ENCODE measurements at places on chromosomes 6 and 20.

DNA sequence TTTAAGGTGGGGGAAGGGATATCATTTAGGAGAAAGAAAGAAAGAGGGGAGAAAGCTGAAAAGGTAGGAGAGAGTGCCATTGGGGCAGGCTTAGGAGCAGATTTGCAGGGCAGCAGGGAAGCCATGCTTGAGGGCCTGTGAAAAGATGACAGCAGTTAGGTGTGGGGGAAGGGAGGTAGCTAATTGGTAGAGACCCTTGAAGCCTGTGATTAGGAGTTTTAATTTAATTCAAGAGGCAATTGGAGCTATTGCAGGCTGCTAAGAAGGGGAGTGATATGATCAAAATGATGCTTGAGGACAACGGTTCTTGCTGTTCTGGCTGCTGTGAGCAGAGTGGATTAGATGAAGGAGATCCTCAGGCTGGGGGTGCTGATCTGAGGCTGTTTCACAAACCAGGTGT lies 24.5 kb upstream of the SEC63 start:
- no peak for DNase-seq

- DNase-seq = no peak
These were observed 76.9 kb downstream of the FAM50B start for GRCh38 chr6:3926150-3926482.

DNA sequence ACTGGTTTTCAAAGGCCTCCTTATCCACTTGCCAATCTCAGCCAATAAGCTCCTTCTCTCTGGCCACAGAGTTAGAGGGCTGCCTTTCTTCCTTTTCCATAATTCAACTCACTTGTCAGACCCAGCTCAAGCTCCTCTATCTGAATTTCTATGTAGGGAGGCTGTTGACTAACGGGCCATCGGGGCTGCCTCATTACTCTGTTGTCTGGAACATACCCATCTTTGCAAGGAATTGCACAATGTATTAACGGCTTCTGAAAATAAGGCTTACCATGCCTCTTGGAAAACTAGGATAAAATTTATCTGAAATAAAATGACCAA lies 28.5 kb upstream of the KIF6 start:
- no peak for DNase-seq

- DNase-seq = peak; percentile 27
These were observed 96.6 kb downstream of the CDYL start for GRCh38 chr6:4872841-4873240.

- DNase-seq = peak; percentile 13
These were observed 590 bp upstream of the MAP1LC3A start for GRCh38 chr20:34557936-34558319.

DNA sequence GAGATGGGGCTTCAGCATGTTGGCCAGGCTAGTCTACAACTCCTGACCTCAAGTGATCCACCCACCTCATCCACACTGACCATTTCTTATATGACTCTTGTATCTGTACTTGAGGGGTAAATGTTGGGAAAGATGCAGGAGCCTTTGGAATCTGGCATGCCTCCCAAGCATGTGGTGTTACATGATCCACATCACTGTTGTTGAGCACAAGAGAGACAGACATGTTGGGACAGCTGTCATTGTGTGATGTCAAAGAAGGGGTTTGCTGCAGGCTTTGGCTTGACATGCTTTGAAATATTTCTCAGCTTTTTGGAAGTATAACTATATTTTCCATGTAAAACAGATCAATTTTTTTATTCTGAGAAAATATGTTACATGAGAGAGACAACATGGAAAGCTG lies 139.9 kb downstream of the MOXD1 start:
- DNase-seq = no peak

DNA sequence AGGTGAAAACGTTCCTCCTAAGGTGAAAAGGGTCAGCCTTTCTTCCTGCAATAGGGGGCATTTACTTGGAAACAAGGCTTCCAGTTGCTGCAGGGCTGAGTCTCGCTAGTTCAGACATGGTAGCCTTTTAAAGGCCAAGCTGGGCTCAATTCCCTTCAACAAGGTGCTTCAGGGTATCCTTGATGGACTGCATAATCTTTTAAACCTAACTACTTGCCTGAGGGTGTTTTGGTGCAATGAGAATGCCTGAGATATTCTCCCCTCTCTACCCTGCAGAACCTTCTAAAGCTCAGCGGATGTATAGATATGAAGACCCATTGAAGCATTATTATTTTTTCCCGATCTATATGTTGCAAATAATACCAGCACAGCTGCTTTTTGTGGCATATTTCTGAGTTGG lies 416.1 kb downstream of the QKI start:
- DNase-seq = no peak

DNA sequence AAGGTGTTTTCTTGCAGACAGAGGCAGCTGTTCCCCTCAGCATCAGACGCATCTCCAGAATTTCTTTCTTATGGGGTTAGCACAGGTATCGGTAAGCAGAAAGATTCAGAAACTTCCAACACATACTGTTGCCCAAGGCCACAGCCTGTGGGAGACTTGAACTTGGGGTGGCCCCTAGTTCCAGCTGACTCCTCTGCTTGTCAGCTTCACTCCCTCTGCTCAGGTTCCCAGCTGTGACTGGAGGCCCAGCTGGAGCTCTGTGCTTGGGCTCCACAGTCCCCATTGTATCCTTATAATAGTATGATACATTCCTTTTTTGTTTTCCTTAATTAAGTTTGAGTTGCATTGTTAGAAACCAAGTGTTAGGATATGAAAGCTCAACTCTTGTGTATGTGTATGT lies 26.2 kb upstream of the BTN3A2 start:
- DNase-seq = no peak

GRCh38 chr20:36631646-36632045 lies 14.3 kb downstream of the SLA2 start:
- DNase-seq = no peak

DNA sequence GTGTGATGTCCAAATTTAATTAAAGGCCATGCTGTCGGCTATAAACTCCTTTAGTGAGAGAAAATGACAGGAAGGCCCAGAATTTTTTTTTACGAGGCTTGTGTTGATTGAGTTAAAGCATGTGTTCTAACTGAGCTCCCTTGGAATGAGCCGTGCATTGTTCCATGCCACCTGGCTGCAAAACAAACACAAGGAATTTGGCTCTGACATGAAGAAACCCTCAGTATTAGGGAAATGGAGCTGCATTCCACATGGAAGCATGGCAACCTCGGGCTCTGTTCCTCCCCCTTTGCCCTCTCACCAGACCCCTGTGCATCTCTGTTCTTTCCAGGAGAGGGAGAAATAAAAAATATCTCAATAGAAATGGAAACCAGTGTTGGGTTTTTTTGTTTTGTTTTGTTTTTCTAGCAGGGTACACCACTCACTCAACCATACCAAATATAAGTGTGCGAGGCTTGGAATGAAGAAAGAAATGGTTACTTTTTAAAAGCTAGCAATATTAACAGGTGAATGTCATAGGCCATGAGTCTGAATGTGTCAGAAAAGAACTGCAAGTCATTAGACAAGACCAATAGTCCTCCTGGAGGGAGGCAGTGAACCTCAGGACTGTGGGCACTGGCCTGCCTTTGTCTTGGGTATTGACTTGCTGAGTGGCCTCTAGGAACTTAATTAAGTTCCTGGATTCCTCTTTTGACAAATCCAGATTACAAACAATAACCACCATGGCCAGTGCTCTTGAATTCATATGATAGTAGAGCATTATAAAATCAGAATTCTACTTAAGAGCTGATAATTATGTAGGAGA lies 935.1 kb downstream of the KIF16B start:
- no peak for DNase-seq

DNA sequence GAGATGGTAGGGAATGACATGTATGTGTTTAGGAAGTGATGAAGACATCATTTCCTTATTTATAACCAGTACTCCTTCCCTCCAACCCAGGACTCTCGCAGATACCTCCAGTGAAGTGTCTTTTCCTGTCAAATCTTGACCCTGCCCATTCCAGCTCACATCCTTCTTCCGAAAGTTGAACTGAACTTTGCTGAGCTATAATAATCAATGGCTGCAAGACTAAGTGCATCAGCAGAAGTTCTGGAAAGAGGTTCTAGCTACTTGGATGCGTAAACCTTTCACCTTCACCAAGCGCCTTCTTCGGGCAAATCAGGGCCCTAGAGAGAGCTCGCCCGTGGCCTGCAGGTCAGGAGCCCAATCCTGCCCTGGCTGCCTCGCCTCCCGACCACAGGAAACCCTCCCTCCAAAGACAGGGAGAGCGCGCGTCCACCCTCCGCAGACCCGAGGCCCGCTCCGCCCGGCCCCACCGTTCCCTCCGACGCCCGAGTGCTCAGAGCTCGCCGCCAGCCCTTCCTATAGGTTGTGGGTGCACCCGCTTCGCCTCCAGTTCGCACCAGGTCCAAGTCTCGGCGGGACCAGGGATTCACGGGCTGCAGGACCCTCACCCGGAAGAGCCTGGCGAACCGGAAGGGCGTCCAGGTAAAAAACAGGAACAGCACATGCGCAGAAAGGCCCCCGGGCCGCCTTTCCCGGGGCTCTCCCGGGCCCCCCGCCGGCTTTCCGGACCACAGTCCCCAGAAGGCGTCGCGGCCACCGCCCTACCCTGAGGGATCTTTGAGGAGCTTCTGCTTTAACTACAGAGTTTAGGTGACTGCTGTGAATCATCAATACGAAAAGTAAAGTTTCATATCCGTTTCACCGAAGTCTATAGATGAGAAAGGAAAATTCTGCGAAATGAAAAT lies at the start of gene ZNF334:
Gene ZNF334, minus strand, starts transcription at position 617 of the 902 bp plus-strand sequence. CDS start 1,457 bp downstream, outside the sequence.
- DNase-seq = peak; percentile 42

DNA sequence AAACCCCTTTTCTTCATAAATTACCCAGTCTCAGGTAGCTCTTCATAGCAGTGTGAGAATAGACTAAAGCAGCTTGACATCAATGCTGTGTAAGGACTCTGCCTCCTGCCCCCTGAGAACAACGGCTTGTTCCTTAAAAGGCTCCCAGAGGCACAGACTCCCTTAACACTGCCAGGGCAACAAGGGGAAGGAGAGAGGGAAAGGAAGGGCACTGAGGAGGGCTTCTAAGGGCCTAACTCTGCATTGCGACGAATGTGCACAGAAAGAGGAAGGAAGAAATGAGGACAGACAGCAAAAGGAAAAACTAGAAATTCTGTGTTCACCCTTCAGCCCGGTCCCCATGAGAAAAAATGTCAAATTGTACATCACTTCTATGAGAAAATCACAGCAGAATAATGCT lies 74.0 kb downstream of the AGPAT4 start:
- DNase-seq = no peak

DNA sequence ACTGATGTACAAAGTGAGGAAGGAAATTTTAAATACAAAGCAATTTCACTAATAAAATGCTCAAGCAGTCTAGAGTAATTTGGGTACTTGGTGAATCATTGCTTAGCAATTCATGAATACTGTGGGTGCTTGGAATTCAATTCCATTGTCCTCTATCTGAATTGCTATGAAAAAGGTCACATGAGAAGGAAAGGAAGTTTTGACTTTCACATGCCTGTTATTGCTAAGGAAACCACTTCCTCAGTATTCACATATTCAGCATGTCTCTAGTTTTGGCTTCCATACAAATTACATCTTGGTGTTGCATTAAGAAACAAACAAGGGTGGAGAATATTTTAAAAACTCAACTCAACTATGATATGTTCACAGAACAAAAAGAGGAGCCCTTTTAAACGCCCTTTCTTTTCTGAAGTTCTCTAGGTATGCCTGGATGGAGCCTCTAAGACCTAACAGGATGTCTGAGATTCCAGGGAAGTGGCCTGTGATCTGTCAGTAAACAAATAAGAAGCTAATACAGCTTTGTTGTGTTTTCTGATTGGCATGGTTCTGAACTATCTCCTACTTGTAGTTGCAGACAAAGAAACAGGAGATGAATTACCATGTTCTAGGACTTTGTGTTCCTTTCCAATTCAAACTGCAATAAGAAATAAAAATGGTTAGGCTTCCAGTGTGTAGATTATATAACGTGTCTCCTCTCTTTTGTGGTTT lies 190.4 kb downstream of the OGFRL1 start:
- DNase-seq = peak; percentile 94

DNA sequence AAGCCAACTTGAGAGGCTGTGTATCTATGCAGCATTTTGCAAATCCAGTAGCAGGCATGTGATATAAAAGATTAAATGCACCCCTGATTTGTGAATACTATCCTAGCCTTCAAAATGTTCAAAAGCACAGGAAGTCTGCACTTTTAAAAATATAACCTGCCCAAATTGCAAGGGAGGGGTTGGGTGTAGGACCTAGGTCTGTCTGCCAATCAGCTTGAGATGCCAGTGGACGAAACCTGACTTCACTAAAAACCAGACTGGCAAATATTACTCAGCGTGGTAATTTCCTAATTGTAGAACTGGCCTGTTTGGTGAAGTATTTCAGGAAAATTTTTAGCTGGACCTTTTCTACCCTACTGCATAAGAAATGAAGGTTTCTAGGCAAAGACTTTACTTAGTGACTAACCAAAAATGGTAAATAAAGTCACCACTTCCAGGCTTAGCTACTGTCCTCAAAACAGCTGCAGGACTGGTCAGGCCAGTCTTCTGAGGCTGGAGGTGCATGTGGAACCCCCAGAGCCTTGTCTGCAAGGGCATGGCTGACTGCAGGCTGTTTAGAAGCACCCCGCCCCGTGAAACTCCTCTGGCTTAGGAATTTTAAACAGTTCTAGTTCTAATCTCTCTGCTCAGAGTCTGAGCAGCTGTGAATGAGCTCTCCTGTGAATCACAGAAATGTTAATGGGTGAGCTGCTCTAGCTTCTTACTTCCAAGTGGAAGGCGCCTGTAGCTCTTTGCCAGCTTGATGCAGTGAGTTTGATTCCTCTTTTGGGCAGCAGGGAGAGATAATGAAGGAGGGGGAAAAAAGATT lies 104.4 kb upstream of the ESR1 start:
- DNase-seq = no peak

DNA sequence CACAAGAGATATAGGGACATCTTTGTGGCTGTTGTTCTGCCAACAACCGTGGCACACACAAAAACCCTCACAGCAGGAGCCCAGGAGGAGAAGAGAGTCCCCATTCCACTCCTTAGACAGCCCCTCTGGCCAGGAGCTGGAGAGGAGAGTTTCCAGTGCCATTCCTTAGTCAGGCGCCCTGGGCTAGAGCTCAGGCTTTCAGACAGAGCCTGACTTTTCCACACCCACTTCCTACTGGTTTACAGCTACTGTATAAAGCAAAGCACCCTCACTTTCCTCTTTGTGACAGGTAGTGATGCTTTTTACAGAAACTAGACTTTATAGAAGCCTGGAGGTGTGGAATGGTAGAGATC lies 145.9 kb downstream of the SYCP2 start:
- DNase-seq = no peak

- DNase-seq = no peak
These were observed 817.9 kb downstream of the EYS start for GRCh38 chr6:64889144-64889543.

Measured in astrocyte of the spinal cord (primary cell).